Bladder microvascular endothelial cell (primary cell): ENCODE measurements at places on chromosomes 4 and X. TPM values are rescaled to one million over a fixed set of nuclear protein-coding genes. Genes with fewer than 3 reads are reported as not detected.

APELA gene
- total RNA-seq: not detected in 2 replicates

DOCK11 gene
- total RNA-seq: 0.13 and 0.49 TPM in 2 replicates

TRMT2B gene
- 10.4 and 17.5 TPM in 2 replicates for total RNA-seq

EDA gene
- 0.49 and 0.94 TPM in 2 replicates for total RNA-seq

DRD5 gene
- total RNA-seq: not detected in 2 replicates
